ENCODE measurements at places on chromosomes 2 and 18. TPM values are rescaled to one million over a fixed set of nuclear protein-coding genes. Genes with fewer than 3 reads are reported as not detected.
A peak's percentile ranks its signal among the peaks of the same experiment; 100 is the strongest.

Gene DSG4
- total RNA-seq, result not detected

Gene ZNF236
- total RNA-seq, result 12.7 TPM

Gene CNOT11
- total RNA-seq, result 46.2 TPM

Gene ARID5A
- 79.4 TPM for total RNA-seq

Gene CD226
- total RNA-seq, result 2.4 TPM

Gene EPHA4
- total RNA-seq, result 72.6 TPM

Gene SH2D6
- not detected for total RNA-seq

Gene RIT2
- not detected for total RNA-seq

Gene MOGAT1
- 0.24 TPM for total RNA-seq

- DNase-seq, result no peak
Observed at GRCh38 chr2:194203898-194204297, 1453.1 kb upstream of the SLC39A10 start.

DNA sequence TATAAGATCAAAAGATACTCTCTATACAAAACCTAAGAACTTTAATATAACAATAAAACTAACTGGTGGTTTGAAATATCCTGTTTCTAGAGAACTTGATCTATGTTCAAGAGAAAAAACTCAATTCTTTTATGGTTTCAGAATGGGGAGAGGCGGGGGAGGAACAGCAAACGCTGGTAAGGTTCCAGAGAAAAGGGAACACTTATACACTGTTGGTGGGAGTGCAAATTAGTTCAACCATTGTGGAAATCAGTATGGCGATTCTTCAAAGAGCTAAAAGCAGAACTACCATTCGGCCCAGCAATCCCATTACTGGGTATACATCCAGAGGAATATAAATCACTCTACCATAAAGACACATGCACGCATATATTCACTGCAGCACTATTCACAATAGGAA lies 17.2 kb downstream of the FAM98A start:
- DNase-seq, result no peak

GRCh38 chr2:134169788-134170187 lies 84.1 kb upstream of the MGAT5 start:
- no peak for DNase-seq

DNA sequence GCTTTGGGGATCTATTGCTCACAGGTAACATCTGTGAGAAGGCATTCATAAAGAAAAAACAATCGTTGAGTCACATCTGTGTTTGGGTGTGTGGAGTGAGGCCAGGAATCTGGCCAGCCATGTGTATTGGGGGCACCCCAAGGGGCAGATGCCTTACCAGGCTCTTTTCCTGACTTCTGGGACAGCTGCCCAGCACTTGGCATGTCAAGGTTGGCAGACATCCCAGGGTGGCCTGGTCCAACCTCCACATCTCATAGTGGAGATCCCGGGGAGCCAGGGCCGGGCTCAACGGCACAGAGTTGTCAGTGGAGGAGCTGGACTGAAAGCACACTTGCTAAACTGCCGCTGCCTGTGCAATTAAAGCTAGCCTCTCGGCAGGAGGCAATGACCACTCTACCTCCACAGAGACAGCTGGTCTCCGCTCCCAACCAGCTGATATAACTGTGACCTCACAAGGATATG lies 75.3 kb upstream of the MGAT4A start:
- peak; percentile 92 for DNase-seq

DNA sequence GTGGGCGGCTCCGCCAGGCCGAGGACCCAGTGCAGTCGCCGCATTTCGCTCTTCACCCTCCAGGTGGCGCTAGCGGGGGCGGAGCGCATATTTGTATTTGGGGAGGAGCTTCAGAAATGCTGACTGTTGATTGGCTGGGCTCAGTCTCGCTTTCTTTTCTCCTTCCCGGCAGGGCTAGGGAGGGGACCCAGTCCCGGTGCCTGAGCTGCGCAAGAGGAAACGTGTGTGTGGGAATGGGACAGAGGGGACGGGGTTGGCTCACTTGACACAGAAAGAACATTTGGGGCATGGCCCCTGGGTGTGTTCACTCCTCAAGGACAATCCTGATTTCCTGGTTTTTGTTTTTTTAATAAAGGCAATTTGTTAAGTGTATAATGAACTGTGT lies 20.3 kb upstream of the DNMT3A start:
- DNase-seq, result peak; percentile 97

GRCh38 chr18:35432565-35433001 lies 55.4 kb upstream of the ZNF396 start:
- DNase-seq, result no peak

DNA sequence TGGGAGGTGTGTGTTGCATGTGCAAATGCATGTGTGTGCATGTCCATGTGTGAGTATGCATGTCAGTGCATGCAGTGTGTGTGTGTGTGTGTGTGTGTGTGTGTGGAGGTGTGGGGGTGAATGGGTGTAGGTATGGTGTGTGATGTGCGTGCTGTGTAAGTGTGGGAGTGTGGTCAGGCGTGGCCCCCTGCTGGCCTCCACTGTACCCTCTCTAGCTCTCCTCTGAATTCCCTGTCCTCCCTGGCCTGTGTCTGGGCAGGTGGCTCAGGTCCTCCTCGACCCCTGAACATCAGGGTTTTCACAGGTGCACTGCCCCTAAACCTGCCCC lies 230.2 kb downstream of the CELF4 start:
- no peak for DNase-seq

GRCh38 chr2:26161926-26162325 lies 11.0 kb upstream of the GAREM2 start:
- DNase-seq, result no peak

GRCh38 chr18:46158499-46158898 lies 54.3 kb downstream of the HAUS1 start:
- DNase-seq, result peak; percentile 41

DNA sequence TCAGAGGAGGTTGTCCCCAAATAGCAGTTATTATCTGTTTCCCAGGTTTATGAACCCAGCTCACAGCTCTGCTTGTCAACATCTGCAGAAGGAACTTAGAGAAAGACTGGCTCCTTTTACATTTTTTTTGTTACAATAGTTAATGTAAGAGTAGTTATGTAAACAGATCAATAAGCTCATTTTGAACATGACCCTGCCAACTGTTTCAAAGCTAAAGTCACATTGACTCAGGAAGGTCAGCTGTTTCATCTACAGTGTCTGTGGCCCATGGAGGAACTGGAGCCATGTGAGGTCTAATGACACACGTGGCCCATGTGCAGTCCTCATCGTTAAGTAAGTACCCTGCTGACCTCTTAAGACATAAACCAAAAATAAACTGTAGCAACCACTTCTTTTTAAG lies 97.1 kb downstream of the SH3RF3 start:
- DNase-seq, result no peak

- DNase-seq, result peak; percentile 61
Observed at GRCh38 chr2:109454765-109455394, 158.9 kb downstream of the SEPTIN10 start.

DNA sequence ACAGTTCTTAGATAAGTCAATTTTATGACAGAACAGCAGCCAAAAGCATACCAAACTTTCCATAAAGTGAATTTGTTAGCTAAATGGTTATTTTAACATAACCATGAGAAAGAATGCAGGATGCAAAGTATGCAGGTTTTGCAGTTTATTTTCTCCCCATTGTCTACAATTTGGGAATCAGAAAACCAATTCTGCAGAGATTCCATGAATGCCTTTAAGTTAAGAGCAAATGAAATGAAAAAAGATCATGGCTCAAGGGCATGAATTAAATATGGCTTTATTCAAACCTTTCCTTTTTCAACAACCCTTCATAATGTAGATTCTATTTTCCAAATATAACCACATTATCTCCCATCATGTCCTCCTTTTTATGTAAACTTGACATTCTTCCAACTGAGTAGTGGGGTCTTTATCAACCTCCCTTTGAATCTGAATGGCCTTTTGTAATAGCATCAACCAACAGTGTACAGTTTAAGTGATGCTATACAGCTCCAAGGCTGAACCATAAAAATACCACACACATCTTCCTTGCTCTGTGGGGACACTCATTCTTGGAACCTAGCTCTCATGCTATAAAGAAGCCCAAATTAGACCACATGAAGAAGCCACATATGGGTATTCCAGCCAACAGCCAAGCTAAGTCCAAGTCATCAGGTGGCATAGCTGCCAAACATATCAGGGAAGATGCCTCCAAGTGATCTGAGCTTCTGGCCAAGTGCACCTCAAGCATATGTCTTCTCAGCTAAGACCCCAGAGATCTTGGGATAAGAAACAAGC lies 49.8 kb downstream of the PIAS2 start:
- DNase-seq, result no peak

GRCh38 chr2:160288324-160288723 lies 88.3 kb upstream of the ITGB6 start:
- no peak for DNase-seq

DNA sequence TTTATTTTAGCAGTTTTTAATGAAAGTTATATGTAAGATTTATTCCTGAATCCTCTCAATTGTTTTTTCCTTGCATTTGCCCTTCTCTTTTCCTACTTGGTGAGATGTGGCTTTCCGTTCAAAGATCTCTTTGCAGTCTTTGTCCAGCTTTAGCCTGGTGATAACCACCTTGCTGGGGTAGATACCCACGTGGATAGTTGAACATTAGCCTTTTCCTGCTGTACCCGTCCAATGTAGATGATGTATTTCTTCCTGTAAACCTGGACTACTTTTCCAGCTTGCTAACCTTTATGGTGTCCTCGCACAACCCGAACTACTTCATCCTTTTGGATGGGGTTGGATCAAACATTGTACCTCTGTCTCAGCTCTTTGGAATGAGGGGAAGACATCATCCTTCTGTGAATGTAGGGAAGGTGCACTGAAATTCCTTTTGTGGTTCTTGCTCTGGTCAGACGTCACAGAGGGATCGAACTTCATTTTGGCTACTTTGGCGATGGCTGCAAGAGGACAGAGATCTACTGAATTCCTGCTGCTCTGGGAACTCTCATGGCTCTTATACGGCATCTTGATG lies 293.2 kb upstream of the EPAS1 start:
- DNase-seq, result no peak

- no peak for DNase-seq
Observed at GRCh38 chr2:110973262-110973661, 147.5 kb upstream of the BCL2L11 start.

GRCh38 chr2:234679741-234680687 lies 183.1 kb upstream of the ARL4C start:
- DNase-seq, result peak; percentile 83

Data from cardiac septum (tissue), 1 donor.